ENCODE measurements at places on chromosomes 1 and 21.

- DNase-seq, result no peak
These were observed 118.6 kb downstream of the PRDM16 start for GRCh38 chr1:3187415-3188149.

DNA sequence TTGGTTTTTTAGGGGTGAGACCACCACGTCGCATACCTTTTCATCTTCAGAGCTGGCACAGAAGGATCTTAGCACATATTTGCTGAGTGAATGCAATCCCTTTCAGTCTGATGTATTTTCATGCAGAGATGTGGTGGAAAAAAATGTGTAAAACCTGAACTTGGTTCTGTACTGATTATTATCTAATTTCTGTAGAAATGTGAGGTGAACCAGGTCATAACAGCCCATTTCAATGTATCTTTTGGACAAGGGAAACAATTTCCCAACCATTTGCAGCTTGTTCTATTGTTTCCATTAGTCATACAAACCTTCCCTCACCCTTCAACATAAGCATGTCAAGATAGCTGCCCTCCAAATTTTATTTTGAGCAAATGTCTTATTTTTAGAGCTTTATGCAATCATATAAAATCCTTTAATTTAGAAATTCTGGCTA, 46.8 kb upstream of the RUNX1 start:
- no peak for DNase-seq

- no peak for DNase-seq
These were observed 308.8 kb downstream of the BRINP3 start for GRCh38 chr1:190168893-190169280.

DNA sequence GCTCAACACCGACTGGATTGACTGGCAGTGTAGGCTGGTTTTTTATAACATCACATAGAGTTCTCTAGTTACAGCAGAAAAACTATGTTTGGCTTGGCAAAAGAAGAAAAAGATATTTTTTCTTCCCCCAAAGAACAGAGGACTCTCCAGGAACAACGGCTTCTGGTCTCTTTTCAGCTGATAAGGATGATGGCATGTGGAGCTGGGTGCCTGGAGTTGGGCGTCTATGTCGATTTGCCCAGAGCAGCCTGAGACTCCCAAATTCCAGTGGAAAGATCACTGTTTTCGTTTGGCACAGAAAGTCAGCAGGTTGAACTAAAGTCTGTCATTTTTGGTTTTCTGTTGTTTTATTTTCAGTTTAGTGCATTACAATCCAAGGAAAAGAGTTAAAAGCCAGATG, 91.1 kb downstream of the SMYD2 start:
- DNase-seq, result no peak

DNA sequence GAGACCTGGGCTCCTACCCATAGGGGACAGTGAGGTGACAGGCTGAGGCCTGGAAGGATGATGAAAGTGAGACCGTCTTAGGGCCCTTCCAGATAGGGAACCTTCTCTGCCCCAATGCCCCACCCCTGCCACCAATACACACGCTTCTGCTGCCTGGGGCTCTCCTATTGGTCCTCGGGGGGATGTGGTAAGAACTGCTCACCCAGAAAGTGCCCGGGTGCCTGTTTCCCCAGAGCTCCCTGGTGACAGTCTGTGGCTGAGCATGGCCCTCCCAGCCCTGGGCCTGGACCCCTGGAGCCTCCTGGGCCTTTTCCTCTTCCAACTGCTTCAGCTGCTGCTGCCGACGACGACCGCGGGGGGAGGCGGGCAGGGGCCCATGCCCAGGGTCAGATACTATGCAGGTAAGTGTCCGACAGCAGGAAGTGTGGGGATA, 948 bp downstream of the SEMA4A start:
- no peak for DNase-seq

DNA sequence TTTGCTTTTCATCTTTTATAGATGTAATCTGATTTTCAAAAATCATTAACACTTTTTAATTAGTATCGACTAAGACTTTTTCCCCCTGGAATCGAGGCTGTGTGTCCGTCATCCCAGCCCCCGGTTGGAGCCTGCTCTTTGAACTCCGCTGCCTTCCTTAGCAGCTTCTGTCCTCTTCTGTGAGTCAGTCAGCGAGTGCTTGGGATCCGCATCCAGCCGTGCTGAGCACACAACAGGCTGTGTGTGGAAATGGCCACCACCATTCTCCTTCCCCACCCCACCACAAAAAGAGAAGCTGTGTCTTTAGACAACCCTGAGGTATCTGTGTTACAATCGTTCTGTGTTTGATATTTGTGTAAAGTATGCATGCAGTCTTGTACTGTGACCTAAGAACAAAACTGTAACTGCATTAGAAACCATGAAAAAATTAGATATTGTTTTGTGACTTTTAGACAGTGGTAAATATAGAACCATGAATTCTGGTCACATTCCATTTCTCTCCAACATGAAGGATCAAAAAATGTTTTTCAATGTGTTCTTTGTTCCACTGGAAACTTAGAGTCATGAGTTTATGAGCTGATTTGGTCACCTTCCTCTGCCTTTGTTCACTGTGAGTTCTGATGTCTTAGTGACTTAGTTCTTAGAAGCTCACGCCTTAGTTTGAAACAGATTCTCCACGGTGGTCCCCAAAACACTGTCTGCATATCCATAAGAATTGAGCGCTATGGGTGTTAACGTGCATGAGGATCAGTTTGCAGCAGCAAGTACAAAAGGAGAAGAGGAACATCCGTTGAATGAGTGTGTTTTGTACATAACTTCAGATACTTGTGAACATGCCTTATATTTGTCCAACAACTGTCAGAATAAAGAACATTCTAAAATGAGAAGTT, 64.7 kb downstream of the VPS26C start:
- no peak for DNase-seq

- DNase-seq, result no peak
These were observed 7.7 kb downstream of the KRTAP19-8 start for GRCh38 chr21:31030367-31031106.

DNA sequence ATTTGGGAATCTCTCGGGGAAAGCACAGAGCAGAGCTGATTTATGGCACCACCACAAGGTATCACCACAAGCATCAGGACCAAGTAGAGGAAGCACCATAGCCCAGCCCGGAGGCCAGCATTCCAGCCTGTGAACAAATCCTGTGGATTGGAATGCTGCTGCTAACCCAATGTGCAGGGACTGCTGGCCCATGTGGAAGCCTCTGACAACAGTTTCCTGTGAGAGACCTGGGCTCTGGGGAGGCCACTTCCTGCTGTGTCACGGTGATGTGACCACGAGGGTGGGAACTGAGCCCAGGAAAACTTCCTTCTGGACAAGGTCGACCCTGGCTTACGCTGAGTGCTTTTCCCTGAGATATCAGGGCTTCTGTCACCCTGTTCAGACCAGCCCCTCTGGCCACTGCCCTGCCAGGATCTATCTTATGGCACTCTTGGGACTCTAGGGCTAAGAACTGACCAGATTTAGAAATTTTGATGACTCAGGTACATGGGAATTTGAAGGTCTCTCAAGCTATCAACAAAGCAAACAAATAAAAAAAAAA, 88.3 kb upstream of the NGF start:
- no peak for DNase-seq

GRCh38 chr1:202567738-202568137, 142.5 kb downstream of the SYT2 start:
- no peak for DNase-seq

GRCh38 chr1:35220976-35221375, 28.0 kb upstream of the SFPQ start:
- DNase-seq, result no peak

DNA sequence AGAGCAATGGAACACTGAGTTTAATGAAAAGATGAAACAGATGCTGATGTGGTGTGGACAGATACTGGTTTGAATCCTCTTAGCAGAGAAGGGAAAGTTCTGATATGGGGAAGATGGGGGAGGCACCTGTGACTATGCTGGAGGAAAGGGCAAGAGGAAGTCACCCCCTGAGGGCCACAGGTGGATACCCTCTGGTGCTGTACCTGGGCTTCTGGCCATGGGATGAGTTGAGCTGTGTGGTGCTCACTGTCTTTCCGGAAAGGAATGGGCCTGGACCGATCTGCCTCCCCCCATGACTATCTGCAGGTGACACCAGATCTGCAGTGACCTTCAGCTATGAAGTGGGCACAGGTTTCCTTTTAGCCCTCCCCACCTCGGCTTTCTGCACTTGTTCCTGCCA, 52.4 kb downstream of the IER5 start:
- DNase-seq, result no peak

GRCh38 chr1:201982082-201982622, 296 bp upstream of the RNPEP start:
- peak; percentile 45 for DNase-seq

DNA sequence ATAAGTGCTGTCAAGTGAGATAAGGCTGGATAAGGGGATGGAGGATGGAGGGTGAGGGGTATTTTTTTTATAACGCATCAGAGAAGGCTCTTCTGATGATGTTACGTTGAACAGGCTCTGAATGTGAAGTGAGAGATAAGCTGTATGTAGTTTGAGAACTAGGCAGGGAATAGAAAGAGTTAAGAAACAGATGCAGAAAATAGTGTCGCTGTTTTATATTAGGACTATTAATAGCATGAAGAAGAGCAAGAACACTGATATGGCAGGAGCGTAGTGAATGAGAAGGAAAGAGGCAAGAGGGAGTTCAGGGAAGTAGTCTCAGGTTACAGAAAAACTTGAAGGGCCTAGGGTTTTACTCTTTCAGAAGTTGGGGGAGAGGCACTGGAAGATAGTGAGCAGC, 59.8 kb downstream of the GPR88 start:
- no peak for DNase-seq

DNA sequence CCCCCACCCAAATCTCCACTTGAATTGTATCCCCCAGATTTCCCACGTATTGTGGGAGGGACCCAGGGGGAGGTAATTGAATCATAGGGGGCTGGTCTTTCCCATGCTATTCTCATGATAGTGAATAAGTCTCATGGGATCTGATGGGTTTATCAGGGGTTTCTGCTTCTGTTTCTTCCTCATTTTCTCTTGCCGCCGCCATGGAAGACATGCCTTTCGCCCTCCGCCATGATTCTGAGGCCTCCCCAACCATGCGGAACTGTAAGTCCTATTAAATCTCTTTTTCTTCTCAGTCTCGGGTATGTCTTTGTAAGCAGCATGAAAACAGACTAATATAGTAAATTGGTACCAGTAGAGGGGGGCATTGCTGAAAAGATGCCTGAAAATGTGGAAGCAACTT, 33.4 kb upstream of the ZNF496 start:
- DNase-seq, result no peak

DNA sequence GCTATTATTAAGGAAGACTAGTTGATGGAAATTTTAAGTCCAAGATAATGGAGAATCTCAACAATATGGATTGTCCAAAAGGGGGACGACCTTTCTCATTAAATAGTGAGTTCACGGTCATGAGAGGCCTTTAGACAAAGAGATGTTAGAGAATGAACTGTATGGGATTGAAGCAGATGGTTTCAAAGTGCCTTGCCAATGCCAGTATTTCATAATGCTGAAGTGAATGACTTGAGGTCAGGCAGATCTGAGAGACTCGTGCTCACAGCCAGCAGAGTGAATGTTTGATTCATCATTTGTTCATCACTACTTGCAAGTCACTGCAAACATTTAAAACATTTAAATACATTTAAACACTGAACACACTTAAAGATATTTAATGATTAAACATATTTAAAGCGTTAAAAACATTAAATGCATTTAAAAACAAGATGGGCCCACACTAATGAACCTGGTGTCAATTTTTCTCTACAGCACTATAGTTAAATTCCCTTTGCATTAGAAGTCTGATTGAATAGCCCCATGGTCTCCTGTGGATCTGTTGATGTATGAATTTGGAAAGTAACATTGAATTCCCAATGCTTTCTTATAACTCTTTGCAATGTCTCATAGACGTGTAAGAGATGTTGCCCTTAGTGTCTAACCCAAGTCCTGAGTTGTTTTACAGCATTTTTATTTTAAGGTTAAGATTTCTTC, 80.7 kb downstream of the TGFB2 start:
- DNase-seq, result no peak

GRCh38 chr1:1596493-1597274, 3.3 kb downstream of the FNDC10 start:
- no peak for DNase-seq

- DNase-seq, result no peak
These were observed 25.1 kb upstream of the RWDD3 start for GRCh38 chr1:95208876-95209275.

GRCh38 chr1:229557200-229557850, 1.2 kb downstream of the ABCB10 start:
- DNase-seq, result no peak

DNA sequence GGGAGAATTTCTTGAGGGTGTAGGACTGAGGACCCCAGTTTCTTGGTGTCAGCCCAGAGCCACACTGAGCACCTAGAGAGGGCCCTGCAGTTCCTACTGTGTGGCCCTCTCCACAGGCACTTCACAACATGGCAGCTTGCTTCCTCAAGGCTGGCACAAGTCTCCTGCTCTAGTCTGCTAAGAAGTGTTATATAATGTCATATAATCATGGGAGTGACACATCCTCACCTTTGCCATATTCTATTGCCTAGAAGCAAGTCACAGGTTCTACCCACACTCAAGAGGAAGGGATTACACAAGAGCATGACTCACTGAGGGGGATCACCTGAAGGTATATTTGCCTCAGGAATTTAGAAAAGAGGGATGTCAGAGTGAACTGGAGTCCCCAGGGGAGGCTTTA, 5.5 kb upstream of the SNX27 start:
- peak; percentile 12 for DNase-seq

GRCh38 chr1:33300673-33301072, 20.2 kb downstream of the A3GALT2 start:
- DNase-seq, result peak; percentile 25

DNA sequence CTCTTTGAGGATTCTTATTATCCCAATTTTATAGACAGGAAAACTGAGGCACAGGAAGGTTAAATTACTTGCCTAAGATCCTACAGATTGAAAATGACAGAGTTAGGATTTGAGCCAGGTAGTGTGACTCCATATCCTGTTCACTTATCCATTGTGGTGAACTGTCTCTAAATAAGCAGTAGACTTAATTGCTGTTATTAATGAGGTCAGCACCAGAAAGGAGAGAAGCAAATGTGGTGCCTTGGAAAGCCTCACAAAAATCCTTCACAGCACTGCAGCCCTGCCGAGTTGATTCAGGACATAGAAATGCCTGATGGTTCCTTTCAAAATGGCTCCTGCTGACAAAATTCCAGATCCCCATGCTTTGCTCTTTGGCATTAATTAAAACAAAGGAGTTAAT, 193.3 kb upstream of the BEND5 start:
- DNase-seq, result no peak

DNA sequence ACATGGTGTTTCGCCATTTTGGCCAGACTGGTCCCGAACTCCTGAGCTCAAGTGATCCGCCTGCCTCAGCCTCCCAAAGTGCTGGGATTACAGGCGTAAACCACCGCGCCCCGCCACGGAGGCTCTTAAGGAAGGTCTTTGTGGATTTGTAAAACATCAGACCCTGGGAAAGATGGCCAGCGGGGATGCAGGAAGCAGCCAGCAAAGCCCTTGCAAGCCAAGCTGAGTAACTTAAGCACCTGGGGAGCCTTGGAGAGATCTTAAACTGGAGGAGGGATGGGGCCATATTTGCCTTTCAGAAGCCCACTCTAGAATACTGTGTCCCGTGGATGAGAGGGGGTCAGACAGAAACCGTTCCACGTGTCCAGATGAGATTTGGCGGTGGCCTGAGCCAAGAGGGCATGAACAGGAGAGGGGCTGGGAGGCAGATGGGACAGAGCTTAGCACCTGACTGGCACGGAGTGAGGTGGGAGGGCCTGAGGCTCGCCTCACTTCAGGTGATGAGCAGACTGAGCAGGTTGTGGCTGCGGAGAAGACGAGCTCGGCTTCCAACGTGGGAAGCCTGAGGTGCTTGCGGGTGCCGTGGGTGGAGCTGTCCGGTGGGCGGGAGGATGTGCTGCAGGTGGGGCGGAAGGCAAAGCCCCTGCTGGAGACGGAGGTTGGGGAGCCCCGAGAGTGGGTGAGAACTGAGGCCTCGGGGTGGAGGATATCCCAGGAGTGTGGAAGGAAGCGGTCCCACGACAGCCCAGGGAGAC, 11.7 kb downstream of the C1orf216 start:
- DNase-seq, result no peak
